ENCODE measurements at places on chromosomes 2 and 18.
A peak's percentile ranks its signal among the peaks of the same experiment; 100 is the strongest.

DNA sequence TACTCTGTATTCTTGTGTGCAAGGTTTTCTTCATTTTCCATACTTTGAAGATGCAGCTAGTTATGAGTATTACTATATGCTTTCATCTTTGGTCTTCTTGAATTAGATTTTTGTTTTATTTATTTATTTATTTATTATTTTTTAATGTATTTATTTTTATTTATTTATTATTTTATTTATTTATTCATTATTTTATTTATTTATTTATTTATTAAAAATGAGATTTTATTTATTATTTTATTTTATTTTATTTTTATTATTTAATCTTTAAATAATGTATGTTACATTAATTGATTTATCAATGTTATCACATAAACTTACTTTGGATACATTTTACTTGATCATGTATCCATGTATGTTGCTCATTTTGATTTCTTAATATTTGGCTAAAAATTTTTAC, 132.3 kb upstream of the GALNT13 start:
- no peaks in the 10 kb centered on the region for H3K27me3 ChIP-seq
- H3K4me1 ChIP-seq: no peaks in the 10 kb centered on the region
- H3K4me3 ChIP-seq: no peak overlapping the region
- H3K36me3 ChIP-seq: no peaks in the 10 kb centered on the region

- H3K36me3 ChIP-seq: no peaks in the 10 kb centered on the region
- H3K4me3 ChIP-seq: no peak overlapping the region
- no peaks in the 10 kb centered on the region for H3K27me3 ChIP-seq
- H3K27ac ChIP-seq: no peak overlapping the region
- H3K4me1 ChIP-seq: no peaks in the 10 kb centered on the region
Measured at GRCh38 chr18:22829781-22830180, 103.3 kb upstream of the RBBP8 start.

- H3K4me3 ChIP-seq: no peak overlapping the region
- H3K4me1 ChIP-seq: no peaks in the 10 kb centered on the region
- H3K36me3 ChIP-seq: no peaks in the 10 kb centered on the region
- no peaks in the 10 kb centered on the region for H3K27me3 ChIP-seq
Measured at GRCh38 chr2:112173646-112174319, 35.6 kb downstream of the FBLN7 start.

DNA sequence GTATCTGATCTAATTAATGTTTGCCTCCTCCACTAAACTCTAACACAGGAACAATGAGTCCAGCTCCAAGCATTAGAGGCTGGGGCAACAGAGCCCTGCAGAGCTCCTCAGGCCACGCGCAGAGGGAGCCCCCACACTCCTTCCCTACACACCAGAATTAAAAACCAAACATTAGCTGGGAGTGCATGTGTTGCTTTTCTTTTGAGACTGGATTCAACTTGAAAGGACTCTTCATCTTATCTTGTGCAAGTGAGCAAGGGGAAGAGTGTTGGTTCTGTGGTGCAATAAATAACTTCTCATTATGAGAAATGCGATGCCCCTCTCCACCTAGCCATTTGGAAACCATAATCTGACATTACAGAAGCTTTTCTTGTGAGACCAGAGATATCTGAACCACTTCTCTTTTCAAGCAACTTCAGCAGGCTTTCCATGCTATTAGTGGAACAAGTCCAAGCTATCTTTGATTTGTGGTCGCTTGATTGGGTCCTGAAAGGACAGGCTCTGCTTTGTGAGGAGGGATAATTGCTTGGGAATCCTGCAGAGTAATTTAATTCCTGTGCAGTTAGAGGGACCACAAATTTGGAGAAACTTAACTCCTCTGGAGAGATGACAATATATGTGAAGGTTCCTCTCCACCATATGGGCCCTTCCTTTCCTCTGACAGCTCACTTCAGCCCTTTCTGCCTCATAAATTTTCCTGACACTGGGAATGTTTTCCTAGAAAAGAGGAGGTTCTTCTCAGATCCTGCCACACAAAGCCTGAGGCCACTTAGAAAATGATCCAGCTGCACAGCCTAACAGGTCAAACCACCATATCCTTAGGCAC, 112.5 kb downstream of the ATL2 start:
- H3K36me3 ChIP-seq: no peaks in the 10 kb centered on the region
- H3K27me3 ChIP-seq: no peaks in the 10 kb centered on the region
- DNase-seq: no peak
- H3K4me3 ChIP-seq: no peak overlapping the region

DNA sequence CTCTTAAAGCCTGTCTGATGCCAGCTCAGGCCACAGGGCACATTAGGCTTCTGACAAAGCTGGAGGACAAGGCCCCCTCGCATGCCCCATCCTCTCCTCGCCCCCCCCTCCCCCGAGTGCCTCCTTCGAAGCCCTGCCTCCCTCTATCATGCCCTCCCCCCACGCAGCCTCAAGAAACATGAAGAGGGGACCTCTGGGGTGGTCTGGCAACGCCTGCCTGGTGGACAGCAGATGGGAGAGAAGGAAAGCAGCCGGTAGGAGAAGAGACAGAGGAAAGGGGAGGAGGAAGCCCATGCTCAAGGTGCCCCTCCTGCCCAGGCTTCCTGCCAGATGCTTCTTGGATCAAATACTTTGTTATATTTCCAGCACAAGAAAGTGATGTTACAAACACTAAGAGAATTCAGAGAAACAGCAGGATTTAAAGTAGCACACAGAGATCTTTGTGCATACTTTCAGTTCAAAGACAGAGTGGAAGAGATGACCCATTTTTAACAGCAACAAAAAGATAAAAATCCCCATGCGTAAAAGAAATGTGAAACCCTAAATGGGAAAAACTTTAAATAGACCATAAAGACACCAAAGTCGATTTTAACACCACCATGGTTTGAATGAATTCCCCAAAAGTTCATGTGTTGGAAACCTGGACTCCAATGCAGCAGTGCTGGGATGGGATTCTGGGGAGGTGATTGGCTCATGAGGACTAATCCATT, 19.0 kb downstream of the BOK start:
- peak overlapping the region; percentile 49 for H3K27ac ChIP-seq
- H3K4me1 ChIP-seq: peaks cover 26% of the 10 kb centered on the region
- peak; percentile 92 for DNase-seq
- H3K27me3 ChIP-seq: no peaks in the 10 kb centered on the region

- H3K36me3 ChIP-seq: no peaks in the 10 kb centered on the region
- no peak overlapping the region for H3K27ac ChIP-seq
- H3K27me3 ChIP-seq: no peaks in the 10 kb centered on the region
- no peak overlapping the region for H3K4me3 ChIP-seq
Measured at GRCh38 chr2:48323146-48323545, 206.8 kb upstream of the STON1 start.

GRCh38 chr18:36212301-36213171, 25.2 kb downstream of the MOCOS start:
- H3K27me3 ChIP-seq: no peaks in the 10 kb centered on the region
- H3K27ac ChIP-seq: no peak overlapping the region
- H3K4me1 ChIP-seq: peaks cover 15% of the 10 kb centered on the region
- DNase-seq: peak; percentile 42
- H3K36me3 ChIP-seq: no peaks in the 10 kb centered on the region

- no peak for DNase-seq
- H3K4me3 ChIP-seq: no peak overlapping the region
- peak overlapping the region; percentile 33 for H3K27ac ChIP-seq
- H3K36me3 ChIP-seq: no peaks in the 10 kb centered on the region
- H3K27me3 ChIP-seq: no peaks in the 10 kb centered on the region
Measured at GRCh38 chr2:38095996-38096861, 20.3 kb upstream of the CYP1B1 start.

GRCh38 chr18:35005963-35006577, 35.1 kb upstream of the MAPRE2 start:
- no peak for DNase-seq
- no peaks in the 10 kb centered on the region for H3K36me3 ChIP-seq
- no peak overlapping the region for H3K27ac ChIP-seq

DNA sequence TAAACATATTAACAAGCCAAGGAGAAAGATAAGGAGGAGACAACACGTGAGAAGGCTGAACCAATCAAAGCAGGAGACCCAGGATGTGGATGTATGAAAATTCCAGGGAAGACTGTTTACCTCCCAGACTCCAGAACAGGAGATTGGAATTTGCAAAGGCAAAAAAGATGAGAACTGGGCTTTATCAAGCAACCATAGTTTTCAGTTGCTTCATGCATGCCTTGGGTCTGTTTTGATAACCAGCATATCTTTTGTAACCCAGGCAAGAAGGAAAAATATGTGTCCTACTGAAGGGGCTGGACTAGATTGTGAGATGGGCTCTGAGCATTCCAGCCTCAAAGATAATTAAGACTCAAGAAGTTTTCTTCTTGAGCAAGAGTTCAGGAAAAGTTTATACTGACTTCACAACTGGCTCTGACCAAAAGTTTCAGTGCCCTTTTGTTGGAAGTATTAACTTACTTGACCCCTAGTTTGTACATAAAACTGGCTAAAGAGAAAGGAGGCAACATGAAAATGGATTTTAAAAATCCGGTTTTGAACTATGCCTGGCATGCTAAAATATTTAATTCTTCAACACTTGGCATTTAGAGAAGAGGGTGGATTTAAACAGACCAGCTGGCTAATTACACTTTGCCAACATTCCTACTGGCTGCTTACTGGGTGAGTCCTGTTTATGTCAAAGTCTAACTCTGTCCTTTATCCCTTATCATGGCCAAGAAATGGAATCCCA, 79.3 kb upstream of the CD28 start:
- no peaks in the 10 kb centered on the region for H3K36me3 ChIP-seq
- no peak overlapping the region for H3K4me3 ChIP-seq
- H3K27ac ChIP-seq: no peak overlapping the region
- DNase-seq: no peak
- H3K27me3 ChIP-seq: no peaks in the 10 kb centered on the region
- H3K4me1 ChIP-seq: no peaks in the 10 kb centered on the region

DNA sequence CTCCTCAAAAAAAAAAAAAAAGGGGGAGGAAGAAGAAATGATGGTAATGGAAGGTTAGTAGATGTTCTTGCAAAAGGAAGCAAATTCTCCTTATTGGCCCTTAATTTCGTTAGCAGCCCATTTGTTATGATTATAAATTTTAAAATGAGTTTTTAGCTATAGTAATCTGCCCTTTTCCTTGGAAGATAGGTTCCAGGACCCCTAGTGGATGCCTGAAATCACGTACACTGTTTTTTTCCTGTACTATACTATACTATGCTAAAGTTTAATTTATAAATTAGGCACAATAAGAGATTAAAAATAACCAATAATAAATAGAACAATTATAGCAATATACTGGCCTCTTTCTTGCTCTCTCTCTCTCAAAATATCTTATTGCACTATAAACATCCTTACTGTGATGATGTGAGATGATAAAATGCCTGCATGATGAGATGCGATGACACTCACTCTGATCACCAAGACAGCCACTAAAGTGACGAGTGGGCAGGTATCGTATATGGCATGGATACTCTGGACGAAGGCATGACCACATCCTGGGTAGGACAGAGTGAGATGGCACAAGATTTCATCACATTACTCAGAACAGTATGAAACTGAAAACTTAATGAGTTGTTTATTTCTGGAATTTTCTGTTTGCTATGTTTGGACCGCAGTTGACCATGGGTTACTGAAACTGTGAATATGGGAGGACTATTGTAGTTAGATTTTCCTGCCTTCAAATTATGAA, 87.2 kb downstream of the KCTD18 start:
- H3K4me3 ChIP-seq: no peak overlapping the region
- no peaks in the 10 kb centered on the region for H3K36me3 ChIP-seq
- no peaks in the 10 kb centered on the region for H3K27me3 ChIP-seq
- no peak overlapping the region for H3K27ac ChIP-seq
- no peaks in the 10 kb centered on the region for H3K4me1 ChIP-seq

DNA sequence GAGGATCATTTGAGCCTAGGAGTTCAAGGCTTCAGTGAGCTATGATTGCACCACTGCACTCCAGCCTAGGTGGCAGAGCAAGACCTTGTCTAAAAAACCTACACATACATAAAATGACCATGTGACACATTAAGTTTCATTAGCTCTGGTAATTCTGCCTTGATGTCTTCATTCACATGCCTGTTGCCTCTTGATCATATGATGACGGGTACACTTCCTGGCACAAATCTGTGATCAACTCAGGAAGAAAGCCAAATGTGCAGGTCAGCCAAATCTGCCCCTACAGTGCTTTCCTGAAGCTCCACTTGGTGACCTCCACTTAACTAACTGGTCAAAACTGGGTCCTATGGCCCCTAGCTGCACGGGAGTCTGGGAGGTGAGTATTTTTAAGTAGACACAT, 54.4 kb upstream of the B3GNT7 start:
- H3K27me3 ChIP-seq: no peaks in the 10 kb centered on the region
- H3K4me1 ChIP-seq: no peaks in the 10 kb centered on the region
- no peak overlapping the region for H3K27ac ChIP-seq

- H3K27ac ChIP-seq: no peak overlapping the region
- no peak overlapping the region for H3K4me3 ChIP-seq
- peaks cover 17% of the 10 kb centered on the region for H3K4me1 ChIP-seq
- no peaks in the 10 kb centered on the region for H3K36me3 ChIP-seq
- no peaks in the 10 kb centered on the region for H3K27me3 ChIP-seq
Measured at GRCh38 chr2:217621391-217621801, 381.4 kb downstream of the TNS1 start.

GRCh38 chr2:127146071-127146725, 39.2 kb upstream of the BIN1 start:
- H3K27ac ChIP-seq: no peak overlapping the region
- no peaks in the 10 kb centered on the region for H3K36me3 ChIP-seq
- DNase-seq: peak; percentile 44
- no peaks in the 10 kb centered on the region for H3K27me3 ChIP-seq
- H3K4me1 ChIP-seq: peaks cover 17% of the 10 kb centered on the region
- H3K4me3 ChIP-seq: no peak overlapping the region

DNA sequence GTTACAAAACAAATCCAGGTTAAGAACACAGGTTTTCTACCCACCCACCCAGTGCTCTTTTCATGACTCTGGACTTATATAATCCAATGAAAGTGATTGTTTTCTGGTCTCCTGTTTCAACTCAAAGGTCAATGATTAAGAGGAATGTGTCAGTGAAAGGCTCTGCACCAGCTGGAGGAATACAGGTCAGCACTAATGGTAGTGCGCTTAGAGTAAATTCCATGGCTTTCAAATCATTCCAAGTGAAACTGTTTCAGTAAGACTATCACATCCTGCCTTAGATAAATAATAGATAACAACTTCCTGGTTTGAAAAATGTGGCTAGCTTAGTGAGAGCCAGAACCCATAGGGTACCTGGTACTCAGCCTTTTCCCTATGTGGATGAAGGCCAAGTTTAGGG, 47.8 kb downstream of the SLC9A4 start:
- no peaks in the 10 kb centered on the region for H3K27me3 ChIP-seq
- H3K27ac ChIP-seq: no peak overlapping the region
- no peak overlapping the region for H3K4me3 ChIP-seq
- H3K4me1 ChIP-seq: no peaks in the 10 kb centered on the region
- no peak for DNase-seq
- H3K36me3 ChIP-seq: no peaks in the 10 kb centered on the region

- peak; percentile 7 for DNase-seq
- no peaks in the 10 kb centered on the region for H3K27me3 ChIP-seq
Measured at GRCh38 chr2:237178396-237178795, 92.7 kb downstream of the COPS8 start.

DNA sequence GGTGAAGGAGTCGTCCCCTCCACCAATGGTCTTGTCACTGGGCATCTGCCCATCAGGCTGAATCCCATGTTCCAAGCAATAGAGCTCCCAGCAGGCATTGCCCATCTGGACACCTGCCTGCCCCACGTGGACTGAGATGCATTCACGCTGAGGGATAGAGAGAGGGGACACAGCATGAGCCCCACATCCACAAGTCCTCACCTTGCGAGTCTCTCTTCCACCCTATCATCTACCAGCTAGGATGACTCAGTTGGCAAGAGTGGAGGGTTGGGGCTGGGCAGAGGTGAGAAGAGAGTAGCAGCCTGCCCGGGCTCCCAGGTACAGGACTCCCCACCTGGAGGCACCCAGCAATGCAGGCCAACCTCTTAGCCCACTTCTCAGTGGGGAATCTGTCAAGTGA, 959 bp upstream of the TUBA4B start:
- H3K27me3 ChIP-seq: no peaks in the 10 kb centered on the region
- peaks cover 15% of the 10 kb centered on the region for H3K4me1 ChIP-seq
- no peaks in the 10 kb centered on the region for H3K36me3 ChIP-seq
- no peak overlapping the region for H3K4me3 ChIP-seq
- DNase-seq: no peak
- no peak overlapping the region for H3K27ac ChIP-seq

All from testis (tissue), 5 donors.